ENCODE measurements at places on chromosomes 13 and 19.

DNA sequence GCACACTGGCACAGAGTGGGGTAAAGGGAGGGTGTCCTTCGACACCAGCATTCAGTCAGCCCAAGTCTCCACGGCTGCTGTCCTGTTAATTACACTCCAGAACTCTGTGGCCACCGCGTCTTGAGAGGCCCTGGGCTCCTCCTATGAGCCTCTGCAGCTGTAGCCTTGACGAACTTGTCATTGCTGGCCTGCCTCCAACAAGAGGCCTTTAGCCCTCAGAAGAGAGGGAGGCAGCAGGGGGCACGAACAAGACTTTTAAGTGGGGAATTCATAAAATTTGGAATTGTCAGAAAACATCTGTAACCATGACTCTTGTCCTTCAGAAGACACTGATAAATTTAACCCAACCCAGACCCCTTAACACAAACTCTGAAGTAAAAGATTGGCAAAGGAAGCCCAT, 241.9 kb downstream of the UQCRFS1 start:
- DNase-seq = no peak

DNA sequence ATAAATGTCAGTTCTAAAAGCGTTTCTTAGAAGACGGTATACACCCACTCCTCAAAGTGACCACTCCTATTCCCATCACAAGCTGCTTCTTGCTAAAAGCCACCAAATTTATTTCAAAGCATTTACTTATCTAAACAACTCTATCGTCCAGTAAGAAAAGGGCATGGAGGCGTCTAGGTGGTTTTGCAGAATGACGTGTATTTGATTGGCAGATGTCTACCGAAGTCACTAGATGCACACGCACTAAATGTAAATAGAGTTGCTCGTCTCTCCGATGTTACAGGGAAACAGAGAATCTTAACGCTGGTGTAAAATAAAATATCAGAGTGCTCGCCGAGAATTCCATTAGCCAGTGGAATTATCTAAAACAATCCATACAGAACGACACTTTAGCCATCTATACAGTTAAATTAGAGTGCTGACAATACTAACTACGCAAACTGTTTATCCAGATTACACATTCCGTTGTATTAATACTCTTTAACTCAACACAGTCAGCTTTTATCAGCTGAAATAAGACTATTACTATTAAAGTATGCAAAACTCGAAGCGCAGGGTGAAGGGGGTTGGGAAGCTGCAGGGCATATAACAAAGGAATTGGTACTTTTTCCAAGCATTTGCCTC, 1.9 kb downstream of the KLF12 start:
- DNase-seq = peak; percentile 77

- DNase-seq = no peak
Observed at GRCh38 chr19:52943884-52944643, 18.6 kb downstream of the ZNF816 start.

DNA sequence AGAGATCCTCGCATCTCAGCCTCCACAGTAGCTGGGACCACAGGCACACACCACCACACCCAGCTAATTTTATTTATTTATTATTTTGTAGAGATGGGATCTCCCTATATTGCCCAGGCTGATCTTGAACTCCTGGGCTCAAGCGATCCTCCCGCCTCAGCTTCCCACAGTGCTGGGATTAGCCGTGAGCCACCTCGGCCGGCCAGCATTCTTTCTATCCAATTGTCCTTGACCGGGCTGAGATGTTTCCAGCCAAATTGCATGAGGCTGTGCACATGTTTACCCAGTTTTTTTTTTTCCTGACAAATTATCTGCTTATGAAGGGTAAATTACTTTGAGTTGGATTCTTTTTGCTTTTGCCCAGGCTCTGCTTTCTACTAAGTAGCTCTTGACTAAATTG, 28.2 kb downstream of the UNC13A start:
- no peak for DNase-seq

DNA sequence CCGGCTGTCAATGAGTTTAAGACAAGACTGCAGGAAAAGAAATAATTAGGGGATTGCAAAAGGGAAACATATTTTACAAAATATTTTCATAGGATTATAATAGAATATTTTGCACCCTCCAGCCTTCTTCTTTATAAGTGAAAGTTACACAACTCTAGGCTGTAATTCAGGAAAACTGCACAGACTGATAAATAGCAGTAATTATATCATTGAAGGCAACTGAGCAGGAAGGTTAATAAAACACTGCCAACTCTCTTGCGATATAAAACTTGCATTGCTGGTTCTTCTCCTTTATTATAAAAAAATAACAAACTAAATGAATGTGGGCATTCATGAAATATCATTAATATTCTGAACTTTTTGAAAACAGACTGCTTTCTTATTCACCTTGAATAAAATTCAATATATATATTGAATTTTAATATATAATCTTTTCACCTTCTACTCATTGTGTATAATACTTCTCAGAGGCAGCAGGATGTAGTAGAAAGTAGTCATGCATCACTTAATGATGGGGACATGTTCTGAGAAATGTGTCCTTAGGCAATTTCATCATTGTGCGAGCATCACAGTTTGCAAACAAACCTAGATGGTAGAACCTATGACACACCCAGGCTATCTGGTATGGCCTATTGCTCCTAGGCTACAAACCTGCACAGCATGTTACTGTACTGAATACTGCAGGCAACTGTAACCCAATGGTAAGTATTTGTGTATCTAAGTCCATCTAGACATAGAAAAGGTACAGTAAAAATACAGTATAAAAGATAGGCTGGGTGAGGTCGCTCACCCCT, 24.9 kb upstream of the STARD13 start:
- DNase-seq = no peak

DNA sequence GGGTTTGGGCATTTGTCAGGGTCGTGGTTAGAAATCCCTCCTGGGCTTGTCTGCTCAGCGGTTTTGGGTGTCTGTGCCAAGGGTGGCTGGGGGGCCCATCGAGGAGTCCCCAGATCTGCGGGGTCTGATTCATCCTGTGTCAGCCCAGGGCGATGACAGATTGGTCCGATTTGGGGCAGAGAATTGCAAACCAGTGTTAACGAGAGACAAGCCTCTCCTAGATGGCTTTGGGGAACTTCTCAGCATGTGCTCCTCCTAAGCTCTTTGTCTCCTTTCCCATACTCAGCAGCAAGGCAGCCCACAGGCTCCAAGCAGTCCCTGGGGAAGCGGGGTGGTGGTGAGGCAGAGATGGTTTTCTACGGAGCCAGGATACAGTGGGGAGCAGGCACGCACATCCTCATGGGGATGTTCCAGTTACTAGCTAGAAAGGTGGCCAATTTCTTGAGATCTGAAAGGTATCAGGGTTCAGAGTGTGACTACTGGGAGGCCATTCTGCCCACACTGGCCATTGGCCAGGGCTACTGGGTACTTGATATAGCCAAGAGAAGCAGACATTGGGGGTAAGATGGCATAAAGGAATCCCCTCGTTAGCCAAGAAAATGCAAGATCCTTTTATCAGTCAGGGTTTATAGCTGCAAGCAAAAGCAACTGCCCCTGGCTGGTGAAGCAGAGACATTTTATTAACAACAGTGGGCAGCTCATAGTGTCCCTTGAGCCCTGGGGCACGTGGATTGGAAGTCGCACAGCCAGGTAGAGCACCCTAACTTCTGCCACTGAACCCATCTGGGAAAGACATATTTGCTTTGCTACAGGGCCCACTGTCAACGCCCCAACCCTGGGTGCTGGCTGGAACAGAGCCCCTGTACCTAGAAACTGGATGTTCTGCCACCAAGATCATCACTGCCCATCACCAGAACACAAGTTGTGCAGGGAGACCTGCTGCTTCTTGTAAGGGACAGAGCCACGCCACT, 63.6 kb downstream of the RGCC start:
- no peak for DNase-seq
